ENCODE measurements at places on chromosomes 12 and 14. TPM values are rescaled to one million over a fixed set of nuclear protein-coding genes. Genes with fewer than 3 reads are reported as not detected.

GRCh38 chr12:113863455-113863845, 102.7 kb downstream of the RBM19 start:
- H3K27me3 ChIP-seq = no peaks in the 10 kb centered on the region
- peaks cover 11% of the 10 kb centered on the region for H3K36me3 ChIP-seq
- H3K27ac ChIP-seq = no peak overlapping the region
- no peak overlapping the region for H3K4me3 ChIP-seq
- DNase-seq = no peak

DNA sequence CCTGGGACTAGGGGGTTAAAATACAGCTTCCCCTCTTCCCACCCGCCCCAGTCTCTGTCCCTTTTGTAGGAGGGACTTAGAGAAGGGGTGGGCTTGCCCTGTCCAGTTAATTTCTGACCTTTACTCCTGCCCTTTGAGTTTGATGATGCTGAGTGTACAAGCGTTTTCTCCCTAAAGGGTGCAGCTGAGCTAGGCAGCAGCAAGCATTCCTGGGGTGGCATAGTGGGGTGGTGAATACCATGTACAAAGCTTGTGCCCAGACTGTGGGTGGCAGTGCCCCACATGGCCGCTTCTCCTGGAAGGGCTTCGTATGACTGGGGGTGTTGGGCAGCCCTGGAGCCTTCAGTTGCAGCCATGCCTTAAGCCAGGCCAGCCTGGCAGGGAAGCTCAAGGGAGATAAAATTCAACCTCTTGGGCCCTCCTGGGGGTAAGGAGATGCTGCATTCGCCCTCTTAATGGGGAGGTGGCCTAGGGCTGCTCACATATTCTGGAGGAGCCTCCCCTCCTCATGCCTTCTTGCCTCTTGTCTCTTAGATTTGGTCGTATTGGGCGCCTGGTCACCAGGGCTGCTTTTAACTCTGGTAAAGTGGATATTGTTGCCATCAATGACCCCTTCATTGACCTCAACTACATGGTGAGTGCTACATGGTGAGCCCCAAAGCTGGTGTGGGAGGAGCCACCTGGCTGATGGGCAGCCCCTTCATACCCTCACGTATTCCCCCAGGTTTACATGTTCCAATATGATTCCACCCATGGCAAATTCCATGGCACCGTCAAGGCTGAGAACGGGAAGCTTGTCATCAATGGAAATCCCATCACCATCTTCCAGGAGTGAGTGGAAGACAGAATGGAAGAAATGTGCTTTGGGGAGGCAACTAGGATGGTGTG, 1.9 kb downstream of the GAPDH start:
- peak overlapping the region; percentile 96 for H3K4me3 ChIP-seq
- DNase-seq = no peak
- H3K4me1 ChIP-seq = peaks cover 73% of the 10 kb centered on the region

- no peaks in the 10 kb centered on the region for H3K27me3 ChIP-seq
- no peaks in the 10 kb centered on the region for H3K36me3 ChIP-seq
- H3K4me1 ChIP-seq = peaks cover 40% of the 10 kb centered on the region
- H3K27ac ChIP-seq = peak overlapping the region; percentile 16
- DNase-seq = no peak
These were observed 3.2 kb downstream of the TMEM19 start for GRCh38 chr12:71688961-71689570.

GRCh38 chr12:71266606-71267005, 108.8 kb upstream of the TSPAN8 start:
- no peak overlapping the region for H3K4me3 ChIP-seq
- DNase-seq = no peak
- no peak overlapping the region for H3K27ac ChIP-seq
- H3K27me3 ChIP-seq = no peaks in the 10 kb centered on the region

DNA sequence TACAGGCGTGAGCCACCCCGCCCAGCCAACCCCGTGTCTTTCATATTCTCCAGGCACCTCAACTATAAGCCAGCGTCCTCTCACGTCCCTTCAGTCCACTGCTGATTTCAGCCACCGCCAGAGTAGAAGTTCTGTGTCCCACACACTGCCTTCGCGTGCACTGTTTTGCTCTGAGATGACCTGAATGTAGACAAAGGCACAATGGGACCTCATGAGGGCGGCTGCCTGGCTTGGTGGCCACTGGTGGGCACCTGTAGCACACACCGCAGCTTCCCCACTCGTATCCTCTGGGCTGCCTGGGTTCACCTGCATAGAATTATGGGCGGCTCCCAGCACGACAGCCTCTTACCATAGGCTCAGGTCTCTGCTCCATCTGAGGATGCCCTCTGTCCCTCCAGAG, 57.2 kb downstream of the GPR68 start:
- H3K4me1 ChIP-seq = no peaks in the 10 kb centered on the region
- H3K27ac ChIP-seq = no peak overlapping the region

DNA sequence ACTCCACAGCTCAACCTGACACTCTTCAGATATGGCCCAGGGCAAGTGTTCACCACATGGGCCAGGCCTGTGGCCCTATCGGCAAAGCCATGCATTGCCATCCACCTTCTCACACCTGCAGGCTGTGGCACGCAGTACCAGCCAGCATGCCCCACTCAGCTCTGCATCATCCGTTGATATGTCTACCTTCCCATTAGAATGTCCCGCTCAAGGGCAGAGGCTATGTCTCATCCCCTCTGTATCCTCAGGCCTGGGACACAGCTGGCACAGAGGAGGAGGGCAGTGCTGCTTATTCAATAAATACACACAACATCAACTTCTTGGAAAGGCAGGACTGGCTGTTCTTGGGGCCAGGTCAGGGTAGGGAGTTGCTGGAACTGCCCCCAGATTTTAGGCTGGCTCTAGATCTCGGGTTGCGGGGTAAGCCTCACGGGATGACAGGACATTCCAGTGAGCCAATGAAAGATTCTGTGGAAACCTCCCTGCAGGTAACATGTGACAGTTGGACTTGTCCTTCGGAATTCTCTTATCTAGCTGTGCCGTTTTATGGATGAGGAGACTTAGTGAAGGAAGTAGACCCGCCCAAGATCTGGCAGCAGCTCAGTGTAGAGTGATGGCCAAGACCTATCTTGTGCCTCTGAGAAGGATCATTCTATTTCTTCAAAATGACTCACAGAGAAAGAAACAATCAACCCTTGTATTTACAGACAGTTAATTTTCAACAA, 25.6 kb downstream of the SYNE3 start:
- peaks cover 65% of the 10 kb centered on the region for H3K4me1 ChIP-seq
- no peak overlapping the region for H3K4me3 ChIP-seq
- H3K27ac ChIP-seq = peak overlapping the region; percentile 61
- no peaks in the 10 kb centered on the region for H3K27me3 ChIP-seq
- no peaks in the 10 kb centered on the region for H3K36me3 ChIP-seq
- DNase-seq = no peak

MYO1H gene
- not detected for total RNA-seq

LTBP2 gene
- 36.0 TPM for total RNA-seq

Measured in suprapubic skin (tissue), 4 donors.